ENCODE measurements at places on chromosomes 1 and 21.

DNA sequence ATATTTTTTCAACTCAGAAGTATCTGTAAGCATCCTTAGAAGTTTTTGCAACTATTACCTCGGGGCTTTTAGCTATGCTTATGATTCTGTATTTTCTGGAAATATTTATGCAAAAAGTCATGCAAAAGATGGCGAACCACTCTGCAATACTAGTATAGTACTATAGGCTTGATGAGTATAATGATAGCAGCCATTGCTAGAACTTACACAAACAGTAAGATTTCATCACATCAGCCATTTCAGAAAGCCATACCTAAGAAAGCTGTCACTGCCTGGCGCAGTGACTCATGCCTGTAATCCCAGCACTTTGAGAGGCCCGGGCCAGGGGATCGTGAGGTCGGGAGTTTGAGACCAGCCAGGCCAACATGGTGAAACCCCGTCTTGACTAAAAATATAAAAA is 227.1 kb downstream of the LRRC7 start:
- DNase-seq, result no peak

- DNase-seq, result no peak
Observed at GRCh38 chr1:42971841-42972291, 13.2 kb upstream of the SLC2A1 start.

- DNase-seq, result no peak
Observed at GRCh38 chr21:34559089-34559631, 47.1 kb upstream of the KCNE1 start.

- DNase-seq, result no peak
Observed at GRCh38 chr1:63326473-63327380, 4.4 kb downstream of the FOXD3 start.

DNA sequence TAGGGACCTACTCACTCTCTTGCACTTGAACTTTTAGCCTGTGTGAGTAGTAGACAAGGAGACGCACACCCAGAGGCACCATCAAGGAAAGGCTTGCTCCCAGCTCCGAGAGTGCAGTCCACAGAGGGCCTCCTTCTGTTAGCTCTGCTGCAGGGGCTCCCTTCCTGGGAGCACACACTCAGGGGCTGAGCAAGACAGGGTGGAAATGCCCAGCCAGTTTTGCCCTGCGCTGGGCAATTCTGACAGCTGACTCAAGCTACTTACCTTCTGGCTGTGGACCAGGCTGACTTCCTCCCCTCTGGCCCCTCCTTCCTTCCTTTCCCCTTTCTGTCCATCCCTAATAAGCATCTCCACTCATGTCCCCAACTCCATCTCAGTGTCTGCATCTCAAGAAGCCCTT is 449.1 kb downstream of the PTPRU start:
- no peak for DNase-seq

GRCh38 chr1:87535551-87535950 is 206.9 kb downstream of the LMO4 start:
- no peak for DNase-seq

GRCh38 chr1:192805832-192806323 is 3.0 kb upstream of the RGS2 start:
- DNase-seq, result peak; percentile 39

All from left kidney (tissue), 8 donors.